NCI-H1930 (cell line): ENCODE measurements at places on chromosomes 4 and X.
A peak's percentile ranks its signal among the peaks of the same experiment; 100 is the strongest.

DNA sequence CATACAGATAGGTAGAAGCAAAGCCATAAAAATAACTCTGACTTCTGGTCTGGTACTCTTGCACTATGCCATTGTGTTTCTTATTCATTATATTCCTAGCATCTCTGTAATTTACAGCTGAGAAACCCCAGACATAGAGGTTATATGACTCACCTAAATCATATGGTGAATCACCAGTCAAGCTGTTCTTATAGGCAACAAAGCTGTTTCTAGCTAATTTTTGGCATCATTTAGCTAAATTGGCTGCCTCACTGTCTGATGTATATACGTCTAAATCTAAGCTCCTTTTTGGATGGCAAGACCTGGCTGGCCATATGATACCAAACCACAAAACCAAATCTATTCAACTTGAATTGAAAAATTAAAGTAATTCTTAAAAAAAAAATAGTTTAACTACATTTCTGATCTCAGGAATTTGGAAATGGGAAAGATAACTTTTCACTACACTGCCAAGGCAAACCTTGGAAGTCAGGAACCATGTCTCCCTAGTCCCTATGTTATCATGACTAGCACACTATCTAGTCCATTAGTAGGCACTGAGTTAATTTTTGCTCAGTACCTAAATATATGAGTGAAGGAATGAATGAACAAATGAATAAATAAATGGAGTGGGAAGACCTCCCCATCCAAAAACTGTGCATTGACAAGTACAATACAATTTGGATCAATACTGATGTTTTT is 41.3 kb upstream of the STAG2 start:
- DNase-seq, result no peak

DNA sequence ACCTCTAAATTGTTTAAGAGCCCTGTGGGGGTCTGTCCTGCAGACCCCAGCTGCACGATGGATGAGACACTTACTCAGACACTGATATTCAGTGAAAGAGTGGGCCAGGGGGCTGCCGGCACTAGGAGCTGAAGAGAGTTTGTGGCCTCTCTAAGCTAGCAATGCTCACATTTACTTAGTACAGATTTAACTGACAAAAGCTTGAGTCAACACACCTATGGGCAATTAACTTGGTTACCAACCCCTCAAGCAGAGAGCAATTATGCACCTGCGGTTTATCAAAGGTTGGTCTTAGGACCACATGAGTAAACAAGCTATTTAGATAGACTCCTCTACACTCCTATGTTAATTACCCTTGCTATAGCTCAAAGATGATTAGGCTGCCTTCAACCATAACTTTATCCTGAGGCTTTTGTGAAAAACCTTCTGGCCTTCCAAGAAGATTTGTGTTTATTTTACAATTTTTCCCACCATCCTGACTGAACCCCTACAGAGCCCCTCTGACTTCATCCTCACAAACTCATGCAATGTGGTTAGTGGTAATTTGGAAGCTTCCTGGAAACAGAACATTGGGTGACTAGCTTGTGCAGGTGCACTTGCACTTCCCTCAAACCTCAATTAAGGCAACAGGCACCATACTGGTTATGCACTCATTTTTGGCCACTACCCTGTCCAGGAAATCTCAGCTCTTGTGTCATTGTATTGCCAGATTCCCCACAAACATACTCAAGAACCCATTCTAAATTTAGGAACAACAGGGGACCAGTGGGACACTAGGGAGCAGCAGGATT is 234.4 kb upstream of the ITM2A start:
- DNase-seq, result no peak

- peak; percentile 20 for DNase-seq
Observed at GRCh38 chr4:87257523-87257922, 37.1 kb upstream of the KLHL8 start.

- peak; percentile 28 for DNase-seq
Observed at GRCh38 chrX:149962859-149963757, 24.8 kb upstream of the EOLA2 start.

DNA sequence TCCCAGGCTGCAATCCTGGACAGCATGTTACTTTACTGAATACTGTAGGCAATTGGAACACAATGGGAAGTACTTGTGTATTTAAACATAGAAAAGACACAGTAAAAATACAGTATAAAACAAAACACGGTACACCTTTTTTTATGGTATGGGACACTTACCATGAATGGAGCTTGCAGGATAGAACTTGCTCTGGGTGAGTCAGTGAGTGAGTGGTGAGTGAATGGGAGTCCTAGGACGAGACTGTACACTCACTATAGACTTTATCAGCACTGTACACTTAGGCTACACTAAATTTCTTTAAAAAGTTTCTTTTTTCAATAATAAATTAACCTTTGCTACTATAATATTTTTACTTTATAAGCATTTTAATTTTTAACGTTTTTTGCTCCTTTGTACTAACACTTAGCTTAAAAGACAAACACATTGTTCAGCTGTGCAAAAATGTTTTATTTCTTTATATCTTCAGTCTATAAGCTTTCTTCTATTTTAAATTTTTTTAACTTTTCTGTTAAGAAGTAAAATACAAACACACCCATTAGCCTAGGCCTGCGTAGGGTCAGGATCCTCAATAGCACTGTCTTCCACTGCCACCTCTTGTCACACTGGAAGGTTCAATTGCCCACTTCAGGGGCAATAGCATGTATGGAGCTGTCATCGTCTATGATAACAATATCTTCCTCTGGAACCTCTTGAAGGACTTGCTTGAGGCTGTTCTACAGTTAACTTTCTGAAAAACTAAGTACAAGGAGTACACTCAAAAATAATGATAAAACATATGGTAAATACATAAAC is 293.5 kb upstream of the FSTL5 start:
- no peak for DNase-seq

DNA sequence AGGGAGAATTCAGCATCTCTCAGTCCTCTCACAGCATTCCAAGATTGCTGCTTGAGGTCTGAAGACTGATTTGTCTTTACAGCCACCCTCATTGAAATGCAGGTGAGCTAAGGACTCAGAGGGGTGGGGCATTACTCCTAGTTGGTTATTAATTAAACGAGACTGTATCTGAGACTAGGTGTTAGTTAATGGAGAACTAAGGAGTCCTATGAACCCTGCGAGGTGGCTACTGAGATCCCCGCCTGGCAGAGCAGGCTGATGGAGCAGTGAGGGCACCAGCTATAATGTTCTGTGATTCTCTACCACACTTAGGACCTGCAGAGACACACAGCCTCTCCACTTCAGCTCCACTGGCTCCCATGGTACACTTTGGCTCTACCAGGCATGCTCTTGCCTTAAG is 215.3 kb downstream of the MID1IP1 start:
- DNase-seq, result no peak

DNA sequence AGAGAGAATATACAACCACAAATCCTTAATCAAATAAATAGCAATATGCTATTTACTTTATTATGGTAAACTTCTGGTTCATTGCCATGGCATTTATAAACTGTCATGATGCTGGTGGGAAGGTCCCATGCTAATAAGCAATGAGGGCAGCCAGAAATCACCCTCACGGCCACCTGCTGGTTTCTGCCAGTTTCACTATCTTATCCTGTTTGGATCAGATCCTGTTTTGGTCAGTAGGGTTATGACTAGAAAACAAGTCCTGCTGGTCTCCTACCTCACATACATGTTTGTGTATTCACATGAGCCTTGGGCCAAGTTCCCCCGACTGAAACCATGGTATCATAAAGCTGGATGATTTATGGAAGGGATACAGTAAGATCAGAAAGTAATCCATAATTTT is 28.1 kb downstream of the XAGE5 start:
- DNase-seq, result no peak

GRCh38 chr4:56123051-56123450 is 174.3 kb downstream of the CEP135 start:
- DNase-seq, result no peak

DNA sequence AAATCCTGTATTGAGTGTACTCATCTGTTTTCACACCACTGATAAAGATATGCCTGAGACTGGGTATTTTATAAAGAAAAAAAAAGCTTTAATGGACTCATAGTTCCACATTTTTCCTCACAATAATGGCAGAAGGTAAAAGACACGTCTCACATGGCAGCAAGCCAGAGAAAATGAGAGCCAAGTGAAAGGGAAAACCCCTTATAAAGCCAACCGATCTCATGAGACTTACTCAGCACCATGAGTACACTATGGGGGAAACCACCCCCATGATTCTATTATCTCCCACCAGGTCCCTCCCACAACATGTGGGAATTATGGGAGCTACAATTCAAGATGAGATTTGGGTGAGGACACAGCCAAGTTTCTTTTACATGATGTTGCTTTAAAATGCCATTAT is 171.9 kb downstream of the GALNTL6 start:
- DNase-seq, result no peak

DNA sequence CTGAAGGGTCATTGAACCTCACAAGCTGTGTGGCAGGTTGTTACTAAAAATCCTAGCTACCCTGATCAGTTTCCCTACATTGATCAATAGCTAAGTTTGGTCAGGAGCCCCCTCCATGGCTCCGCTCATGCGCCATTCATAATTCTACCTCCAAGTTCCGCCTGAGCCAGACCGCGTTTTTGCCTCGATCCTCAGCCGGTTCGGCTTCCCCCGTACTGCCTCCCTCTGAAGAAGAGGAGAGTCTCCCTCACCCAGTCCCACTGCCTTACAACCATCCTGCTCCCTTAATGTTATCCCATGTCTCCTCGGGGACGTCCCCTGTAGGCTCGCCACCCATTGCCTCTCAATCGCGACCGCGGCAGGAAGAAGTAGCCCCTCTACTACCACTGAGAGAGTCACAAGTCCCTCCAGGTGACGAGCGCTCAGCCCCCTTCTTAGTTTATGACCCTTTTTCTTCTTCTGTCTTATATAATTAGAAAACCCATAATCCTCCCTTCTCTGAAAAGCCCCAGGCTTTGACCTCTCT is 158.2 kb downstream of the DEFB131A start:
- DNase-seq, result no peak

- DNase-seq, result no peak
Observed at GRCh38 chrX:153816831-153817690, 13.3 kb downstream of the PDZD4 start.
